ENCODE measurements at places on chromosomes 11 and 22.

DNA sequence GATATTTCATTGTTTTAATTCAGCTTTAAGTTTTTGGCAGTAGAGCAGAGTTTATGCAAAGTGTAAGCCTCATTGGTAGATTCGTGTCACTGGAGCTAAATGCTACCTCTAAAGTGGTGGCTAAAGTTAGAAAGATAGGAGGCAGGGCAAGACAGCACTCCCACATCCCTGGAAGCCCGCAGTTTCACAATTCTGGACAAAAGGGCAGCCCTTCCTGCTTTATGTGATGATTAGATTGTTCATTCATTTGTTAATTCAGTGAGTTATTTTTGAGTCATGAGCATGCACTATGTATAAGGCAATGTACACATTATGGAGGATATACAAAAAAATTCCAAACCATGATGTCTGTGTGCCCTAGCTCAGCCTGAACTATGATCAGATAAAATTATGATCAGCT, 52.1 kb upstream of the EIF3M start:
- DNase-seq = no peak

GRCh38 chr22:45072322-45072903, 62.6 kb upstream of the PHF21B start:
- DNase-seq = no peak

DNA sequence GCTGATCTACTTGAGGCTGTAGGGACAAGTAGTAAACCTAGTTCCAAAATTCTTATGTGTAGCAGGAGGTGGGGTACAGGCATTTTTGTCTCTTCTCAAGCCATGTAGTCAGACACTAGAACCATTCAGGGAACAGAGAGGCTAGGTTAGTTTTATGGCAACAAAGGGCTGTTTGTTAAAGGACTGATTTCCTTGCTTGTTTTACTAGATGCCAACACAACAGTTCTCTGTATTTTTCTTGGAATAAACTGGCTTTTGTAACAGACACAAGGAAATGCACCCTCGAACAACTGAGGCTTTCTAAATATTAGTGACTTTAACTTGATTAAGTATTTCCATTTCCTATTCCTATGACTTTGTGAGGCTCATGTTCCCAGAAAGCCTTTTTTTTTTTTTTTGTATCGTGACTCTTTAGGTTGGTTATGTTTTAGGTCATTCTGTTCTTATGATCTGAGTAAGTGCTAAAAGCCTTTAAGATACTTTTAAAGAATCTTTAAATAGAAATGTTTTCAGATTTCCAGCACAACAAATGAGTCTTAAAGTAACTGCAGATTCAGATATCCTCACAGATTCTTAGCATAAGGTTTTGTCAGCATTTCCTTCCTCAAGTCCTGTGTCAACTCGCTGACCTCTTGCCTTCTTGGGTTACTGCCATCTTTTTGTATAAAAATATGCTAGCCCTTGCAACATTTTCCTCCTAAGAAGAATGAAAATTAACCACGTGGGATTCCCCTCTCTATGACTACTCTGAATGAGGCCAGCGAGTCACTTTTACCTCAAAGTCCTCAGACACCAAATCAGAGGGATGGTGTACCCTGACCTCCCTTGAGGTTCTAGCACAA, 92.5 kb downstream of the CCDC83 start:
- DNase-seq = no peak

- no peak for DNase-seq
These were observed 57.9 kb downstream of the PKNOX2 start for GRCh38 chr11:125222494-125222893.

DNA sequence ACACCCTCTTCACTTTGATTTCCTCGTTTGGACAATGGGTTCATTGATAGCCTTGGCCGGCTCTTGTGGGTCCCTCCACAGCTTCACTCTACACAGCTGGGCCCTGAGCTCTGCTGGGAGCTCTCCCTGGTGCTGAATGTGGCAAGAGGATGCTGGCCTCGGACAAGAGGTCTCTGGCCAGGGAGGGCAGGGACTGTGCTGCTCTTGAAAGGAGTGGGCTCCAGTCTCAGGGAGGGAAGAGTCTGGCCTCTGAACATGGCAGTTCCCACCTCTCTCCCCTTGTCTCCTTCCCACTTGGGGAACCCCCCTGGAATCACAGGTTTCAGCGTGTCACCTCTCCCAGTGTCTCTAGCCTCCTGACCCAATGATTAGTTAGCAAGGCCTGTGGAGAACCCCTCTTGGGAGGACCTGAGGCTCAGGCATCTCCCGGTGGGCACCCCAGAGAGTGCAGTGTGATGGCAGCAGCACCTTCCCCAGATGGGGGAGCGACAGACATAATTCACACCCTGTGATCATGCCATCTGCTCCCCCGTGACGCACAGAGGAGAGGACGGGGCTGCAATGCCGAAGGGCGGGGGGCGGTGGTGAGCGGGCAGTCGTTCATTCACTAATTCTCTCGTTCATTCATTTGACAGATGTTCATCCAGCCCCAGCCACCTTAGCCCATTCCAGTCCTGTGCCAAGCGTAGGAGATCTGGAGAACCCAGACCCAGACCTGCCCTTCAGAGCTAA, 2.8 kb upstream of the CABP7 start:
- DNase-seq = no peak

GRCh38 chr11:123457187-123457770, 27.2 kb downstream of the GRAMD1B start:
- peak; percentile 14 for DNase-seq

DNA sequence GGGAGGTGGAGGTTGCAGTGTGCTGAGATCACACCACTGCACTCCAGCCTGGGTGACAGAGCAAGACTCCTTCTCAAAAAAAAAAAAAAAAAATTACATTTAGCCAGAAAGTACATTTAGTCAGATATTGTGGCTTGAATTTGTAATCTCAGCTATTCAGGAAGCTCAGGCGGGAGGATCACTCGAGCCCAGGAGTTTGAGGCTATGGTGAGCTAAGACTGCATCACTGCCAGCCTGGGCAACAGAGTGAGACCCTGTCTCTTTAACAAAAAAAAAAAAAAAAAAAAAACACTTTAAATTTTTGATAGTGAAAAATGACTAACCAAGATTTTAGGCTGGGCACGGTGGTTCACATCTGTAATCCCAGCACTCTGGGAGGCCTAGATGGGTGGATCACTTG, 27.3 kb downstream of the MRTFA start:
- no peak for DNase-seq

DNA sequence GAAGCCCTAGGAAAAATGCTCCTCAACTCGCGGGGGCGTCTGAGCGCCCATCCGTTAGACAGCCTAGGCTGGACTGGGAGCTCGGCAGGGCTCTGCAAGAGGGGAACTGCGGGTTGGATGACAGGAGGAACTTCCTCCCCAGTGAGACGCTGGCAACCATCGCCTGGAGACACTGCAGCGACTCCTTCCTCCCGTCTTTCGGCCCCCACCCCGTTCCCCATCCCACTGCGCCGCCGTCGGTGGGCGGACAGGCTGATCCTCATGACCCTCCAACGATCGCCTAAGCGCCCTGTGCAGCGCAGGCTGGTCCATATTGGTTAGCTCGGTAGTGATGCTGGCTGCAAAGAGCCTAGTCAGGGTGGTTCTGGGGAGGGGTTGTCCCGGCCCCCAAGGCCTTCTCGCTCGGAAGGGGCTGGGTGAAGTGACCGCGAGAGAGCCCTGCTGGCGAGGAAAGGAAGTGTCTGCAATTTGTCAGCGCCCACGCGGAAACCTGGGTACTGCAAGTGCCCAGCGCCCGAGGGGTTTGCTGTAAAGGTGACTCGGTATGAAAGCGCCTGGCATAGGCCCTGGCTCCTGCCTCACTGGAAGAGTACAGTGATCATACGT, 638 bp downstream of the NRGN start:
- DNase-seq = peak; percentile 48

GRCh38 chr11:128840137-128840536, 27.0 kb downstream of the KCNJ1 start:
- DNase-seq = no peak

- no peak for DNase-seq
These were observed 142.4 kb downstream of the MPPED1 start for GRCh38 chr22:43554259-43554636.

DNA sequence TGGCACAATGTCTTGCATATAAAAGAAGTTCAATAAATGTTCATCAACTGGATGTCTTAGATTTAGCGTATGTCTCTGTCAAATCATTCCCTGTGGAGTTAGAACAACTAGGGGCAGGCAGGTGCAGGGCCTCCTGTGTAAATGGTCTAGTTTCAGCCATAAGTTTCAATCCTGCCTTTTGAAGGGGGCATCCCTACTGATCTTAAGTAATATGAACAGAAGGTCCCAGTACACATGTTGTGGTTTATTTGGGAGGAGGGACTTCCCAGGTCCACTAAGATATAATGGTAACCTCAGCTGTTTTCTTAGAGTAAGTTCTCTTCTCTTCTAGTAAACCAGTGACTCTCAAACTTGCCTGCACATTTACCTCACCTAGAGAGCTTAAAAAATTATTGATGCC, 19.8 kb downstream of the TTC12 start:
- DNase-seq = no peak

DNA sequence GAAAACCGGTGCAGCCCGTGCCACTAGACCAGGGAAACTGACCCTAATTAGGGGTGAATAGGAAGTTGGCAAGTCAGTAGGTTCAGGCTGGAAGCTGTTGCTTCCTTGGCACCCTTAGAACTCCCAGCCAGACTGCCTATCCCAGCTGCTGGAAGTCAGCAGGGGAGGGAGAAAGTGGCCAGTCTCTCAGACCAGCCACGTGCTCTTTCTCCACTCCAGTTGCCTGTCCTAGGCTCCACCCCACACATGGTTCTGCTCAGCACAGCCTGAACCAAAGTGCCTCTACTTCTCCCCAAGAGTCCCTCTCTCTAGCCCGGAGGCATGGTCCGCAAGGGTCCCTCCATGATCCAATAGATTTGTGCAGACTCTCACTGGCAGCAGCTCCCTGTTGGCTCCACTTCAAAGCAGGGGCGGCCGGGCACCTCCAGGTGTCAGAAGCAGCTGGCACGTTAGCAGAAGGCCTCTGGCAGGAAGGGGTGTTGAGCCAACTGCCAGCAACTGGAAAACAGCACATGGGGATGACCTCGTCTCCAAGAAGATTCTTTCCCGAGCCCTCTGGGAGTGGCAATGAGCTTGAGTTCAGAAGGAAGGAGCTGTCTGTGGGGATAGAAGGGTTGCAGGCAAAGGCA, 27.7 kb downstream of the ARFGAP2 start:
- no peak for DNase-seq

DNA sequence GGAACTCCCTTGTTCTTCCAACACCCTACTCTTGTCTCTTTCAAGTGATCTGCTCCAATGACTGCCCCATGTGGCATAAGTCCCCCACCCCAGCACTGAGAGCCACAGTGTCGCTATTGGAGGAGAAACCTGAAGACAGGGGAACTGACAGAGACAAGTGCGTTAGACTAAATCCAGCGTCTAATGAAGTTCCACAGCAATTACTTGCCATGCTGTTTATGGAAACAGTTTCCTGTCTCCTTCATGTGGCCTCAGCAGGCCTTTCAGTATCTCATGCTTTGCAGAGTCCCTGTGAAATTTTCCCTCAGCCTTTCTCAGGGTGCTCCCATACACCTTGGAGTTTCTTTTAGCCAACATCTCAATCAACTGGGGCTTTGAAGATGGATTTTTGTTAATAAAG, 277.4 kb downstream of the ETS1 start:
- DNase-seq = no peak

GRCh38 chr11:24896118-24896835, 399.4 kb downstream of the LUZP2 start:
- DNase-seq = no peak

- DNase-seq = no peak
These were observed 5.3 kb upstream of the CHADL start for GRCh38 chr22:41245917-41246499.

- DNase-seq = no peak
These were observed 353.1 kb downstream of the METTL15 start for GRCh38 chr11:28461338-28461737.

GRCh38 chr22:43131773-43132501, 11.3 kb downstream of the MCAT start:
- DNase-seq = no peak

DNA sequence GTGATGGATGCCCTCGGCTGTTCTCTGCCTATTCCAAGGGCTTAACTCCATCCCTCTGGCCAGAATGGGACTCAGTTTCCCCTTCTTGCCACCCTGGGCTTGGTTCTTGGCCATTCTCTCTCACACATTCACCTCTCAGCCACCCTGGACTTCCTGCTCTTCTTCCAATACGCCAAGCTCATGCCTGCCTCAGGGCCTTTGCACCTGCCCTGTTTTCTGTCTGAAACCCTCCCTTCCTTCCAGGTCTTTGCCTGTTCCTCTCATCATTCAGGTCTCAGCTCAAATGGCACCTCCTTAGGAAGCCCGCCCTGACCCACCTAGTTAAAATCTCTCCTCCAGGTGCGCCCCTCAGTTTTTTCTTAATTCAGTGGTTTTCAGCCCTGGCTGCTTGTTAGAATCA, 76.6 kb upstream of the TP53I11 start:
- DNase-seq = no peak

DNA sequence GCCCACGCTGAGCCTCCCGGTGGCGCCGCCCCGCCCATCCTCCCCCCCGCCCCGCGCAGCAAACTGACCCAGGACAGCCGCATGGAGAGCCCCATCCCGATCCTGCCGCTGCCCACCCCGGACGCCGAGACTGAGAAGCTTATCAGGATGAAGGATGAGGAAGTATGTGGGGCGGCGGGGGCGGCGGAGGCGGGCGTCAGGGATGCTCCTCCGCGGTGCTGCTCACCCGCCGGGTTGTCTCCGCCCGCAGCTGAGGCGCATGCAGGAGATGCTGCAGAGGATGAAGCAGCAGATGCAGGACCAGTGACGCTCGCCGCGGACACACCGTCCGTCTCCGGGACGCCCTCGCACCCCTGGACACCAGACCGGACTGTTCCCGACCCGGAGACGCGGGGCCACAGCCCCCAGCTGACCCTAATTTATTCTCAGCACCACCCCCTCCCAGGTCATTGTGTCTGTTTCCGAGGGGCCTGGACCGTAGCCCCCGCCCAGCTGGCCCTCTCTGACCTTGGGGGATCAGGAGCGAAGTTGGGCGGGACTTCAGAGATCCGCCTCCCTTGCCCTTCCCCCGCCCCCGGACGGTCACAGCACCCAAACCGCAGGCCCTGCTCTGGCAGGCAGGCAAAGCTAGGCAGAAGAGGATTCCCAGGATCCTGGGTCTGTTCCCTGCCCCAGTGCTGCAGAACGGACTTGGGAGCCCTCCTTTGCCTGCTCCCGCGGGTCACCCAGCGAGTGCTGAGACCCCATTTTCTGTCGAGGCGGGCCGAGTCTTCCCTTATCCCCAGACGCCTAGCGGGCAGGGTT, 959 bp upstream of the GP1BB start:
- no peak for DNase-seq

- DNase-seq = no peak
These were observed 23.3 kb upstream of the TRIM21 start for GRCh38 chr11:4416816-4417215.

Data from effector memory CD8-positive, alpha-beta T cell (primary cell).